GM12891 (cell line): ENCODE measurements at places on chromosomes 11 and 22.

GRCh38 chr11:121958323-121958970, 157.6 kb downstream of the BLID start:
- DNase-seq, result no peak

- DNase-seq, result no peak
Observed at GRCh38 chr11:12174477-12175143, 64.2 kb downstream of the MICAL2 start.

DNA sequence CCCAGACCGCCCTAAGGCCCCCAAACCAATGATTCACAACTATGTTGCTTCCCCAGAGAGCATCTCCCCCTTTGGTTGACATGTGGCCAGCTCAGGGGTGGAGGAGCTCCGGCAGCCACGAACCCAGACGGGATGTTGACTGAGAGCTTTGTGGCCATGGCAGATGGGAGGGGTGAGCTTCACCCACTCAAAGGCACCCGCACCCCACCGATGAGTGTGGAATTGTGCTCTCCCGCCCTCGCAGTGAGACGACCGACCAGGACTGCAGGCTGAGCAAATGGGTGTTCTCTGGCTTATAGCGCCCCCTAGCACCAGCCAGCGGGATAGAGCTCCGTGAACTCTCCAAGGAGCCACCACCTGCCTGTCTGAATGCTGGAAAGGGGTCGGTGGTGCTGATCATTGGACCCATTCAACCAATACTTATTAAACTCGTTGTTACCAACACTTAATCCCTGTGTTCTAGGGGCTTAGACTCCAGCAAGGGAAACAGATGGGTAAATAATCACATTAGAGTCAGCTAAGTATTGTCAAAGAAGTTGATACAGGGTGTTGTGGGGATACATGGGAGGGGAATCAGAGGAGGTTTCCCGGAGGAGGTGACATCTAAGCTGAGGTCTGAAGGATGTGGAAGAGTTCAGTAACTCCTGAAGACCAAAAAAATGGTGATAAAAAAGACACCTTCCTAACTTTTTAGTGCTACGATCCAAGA, 4.5 kb upstream of the TIMP3 start:
- peak; percentile 66 for DNase-seq

DNA sequence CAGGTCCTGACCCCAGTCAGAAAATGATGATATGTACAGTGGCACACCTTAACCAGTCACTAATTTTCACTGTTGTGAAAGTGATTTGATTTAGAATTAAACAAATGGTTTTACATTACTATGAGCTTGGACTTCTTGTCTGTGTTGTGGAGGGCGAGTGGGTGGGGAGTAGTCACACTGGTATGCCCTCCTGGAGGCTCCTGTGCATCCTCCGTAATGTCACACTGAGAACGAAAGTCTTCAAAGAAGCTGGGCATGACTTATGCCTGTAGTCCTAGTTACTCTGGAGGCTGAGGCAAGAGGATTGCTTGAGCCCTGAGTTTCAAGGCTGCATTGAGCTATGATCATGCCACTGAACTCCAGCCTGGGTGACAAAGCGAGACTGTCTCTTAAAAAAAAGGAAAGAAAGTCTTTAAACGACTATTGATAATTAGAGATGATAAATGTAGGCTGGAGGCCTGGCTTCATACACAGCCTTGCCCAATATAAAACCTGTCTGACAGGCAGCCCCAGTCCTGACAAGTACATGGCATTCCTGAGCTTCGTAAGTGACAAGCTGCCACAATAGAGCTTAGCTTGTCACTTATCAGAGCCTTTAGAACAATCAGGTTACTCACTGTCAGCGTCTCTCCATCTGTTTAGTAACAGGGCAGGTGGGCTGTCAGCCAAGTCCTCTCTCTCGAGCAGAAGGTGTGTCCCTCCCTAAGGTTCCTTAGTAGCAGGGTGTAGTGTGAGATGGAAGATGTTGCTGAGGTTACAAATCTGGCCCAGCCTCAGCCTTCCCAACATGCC, 5.0 kb upstream of the LIMK2 start:
- no peak for DNase-seq

- no peak for DNase-seq
Observed at GRCh38 chr11:116657842-116658825, 114.7 kb downstream of the BUD13 start.

- DNase-seq, result no peak
Observed at GRCh38 chr11:106014620-106015019, 7.4 kb downstream of the MSANTD4 start.

DNA sequence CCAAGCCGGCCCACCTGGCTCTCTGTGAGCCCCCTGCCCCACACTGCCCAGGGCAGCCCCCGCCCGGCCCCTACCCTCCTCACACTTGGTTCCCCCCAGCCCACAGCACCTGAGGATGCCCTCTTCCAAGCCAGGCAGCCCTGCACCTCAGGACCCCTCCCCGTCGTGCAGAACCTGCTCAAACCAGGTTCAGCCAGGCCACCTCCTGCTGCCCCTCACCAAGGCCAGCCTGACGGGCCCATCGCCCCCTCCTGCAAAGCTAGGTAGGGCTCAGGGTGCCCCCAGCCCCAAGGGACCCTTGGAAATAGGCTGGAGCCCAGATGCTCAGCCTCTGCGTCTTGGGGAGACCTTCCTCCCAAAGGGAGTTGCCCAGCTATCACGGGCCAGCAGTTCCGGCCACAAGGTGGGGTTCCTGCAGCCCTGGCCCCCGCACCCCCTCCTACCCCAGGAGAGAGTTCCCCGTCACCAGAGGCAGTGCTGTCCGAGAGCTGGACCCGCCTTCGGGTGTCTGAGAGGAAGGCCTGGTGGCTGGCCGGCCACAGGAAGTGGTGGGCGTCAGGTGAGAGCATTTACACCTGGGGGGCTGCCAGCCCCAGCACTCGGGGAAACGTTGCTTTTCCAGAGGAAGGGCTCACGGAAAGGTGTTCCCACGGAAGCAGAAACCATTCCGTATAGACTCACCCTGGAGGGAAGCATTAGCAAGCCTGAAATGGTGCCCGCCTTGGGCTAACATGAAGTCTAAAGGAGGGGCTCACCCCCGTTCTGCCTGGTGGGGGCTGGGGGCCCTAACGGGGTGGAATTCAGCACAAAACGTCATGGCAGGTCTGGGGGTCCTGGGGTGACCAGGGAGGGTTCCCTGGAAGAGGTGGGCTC, 3.2 kb upstream of the SYT8 start:
- peak; percentile 16 for DNase-seq

DNA sequence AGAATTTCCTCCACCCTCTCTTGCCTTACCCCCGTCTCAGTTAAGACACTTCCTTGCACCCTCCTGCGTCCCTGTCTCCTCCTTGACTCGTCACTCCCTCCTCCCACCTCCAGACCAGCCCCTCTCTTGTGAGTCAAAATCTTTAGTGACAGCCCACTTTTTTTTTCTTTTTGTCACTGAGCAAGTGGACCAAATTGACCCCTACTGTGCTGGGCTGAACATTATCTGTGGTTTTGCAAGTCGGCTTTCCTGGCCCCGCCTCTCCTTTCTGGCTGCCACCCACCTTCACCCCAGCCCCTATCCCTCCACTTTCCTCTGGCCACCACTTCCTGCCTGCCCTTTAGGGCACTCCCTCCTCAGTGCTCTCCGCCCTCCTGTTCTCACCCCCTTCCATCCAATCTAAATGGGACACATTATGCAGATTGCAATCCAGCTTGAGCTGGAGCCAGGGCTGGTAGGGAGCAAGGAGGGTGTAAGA, at the start of gene APLNR:
APLNR (minus strand) TSS at position 47 of the 478 bp plus-strand sequence. CDS start 246 bp downstream, outside the sequence.
- DNase-seq, result no peak

- no peak for DNase-seq
Observed at GRCh38 chr11:12362857-12363256, 14.5 kb upstream of the PARVA start.

DNA sequence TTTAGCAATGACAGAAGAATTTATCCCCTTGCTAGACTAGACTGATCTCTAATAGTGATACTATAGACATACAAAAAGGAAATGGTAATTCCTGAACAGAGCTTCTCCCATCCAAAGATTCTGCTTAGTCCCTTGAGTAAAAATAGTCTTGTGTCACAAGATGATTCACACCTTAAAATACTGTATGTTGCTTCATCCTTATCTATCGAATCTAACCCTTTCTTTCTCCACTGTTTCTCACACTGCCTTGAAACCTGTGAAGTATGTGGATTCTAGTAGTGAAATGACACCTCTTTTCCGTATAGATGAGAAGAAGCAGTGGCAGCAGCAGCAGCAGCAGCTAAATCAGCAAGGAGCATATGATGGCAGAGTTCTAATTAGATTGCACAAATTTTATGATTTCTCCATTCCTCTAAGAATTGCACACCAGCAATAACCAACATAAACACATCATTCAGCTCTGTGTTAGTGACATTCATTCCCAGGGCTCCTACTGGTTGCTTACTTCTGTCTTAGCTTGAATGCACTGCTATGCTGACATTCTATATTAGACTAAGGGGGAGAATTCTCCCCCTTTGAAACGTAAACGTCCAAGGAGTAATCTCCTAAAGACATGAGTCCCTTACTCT, 14.6 kb downstream of the KCNA4 start:
- no peak for DNase-seq
